ENCODE measurements at places on chromosomes 13 and 19.
A peak's percentile ranks its signal among the peaks of the same experiment; 100 is the strongest.

DNA sequence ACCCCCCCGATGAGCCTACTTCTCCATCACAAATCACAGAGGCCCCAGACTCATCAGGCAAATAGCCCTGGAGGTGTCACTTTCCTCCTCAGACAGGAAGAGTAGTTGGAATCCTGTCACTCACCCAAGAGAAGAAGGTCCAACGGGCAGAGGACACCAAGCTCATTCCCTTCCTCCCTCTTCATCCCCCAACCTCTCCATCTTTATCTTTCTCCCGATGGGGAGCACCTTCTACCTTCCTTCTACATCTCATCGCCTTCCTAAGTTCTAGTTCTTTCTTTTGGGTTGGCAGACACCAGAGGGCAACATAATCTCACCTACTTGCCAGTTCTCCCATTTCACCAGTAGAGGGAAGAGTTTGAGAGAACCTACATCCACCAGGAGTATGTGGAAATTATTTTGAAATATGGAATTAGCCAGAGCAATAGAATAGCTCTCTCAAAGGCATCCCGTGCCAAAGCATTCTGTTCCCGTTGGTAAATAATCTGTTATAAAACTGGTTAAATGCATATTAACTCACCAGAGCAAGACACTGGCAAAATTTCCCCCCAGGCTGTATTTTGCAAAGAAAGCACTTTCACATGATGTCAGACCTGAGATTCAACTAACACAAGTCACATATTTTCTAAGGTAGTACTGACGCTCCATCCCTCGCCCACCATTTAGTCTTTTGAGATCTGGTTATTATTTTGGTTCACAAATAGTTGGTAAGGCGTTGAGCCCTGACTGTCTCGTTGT is 55.0 kb downstream of the ZIC5 start:
- DNase-seq, result peak; percentile 78

GRCh38 chr19:23792784-23793183 is 34.1 kb upstream of the ZNF681 start:
- no peak for DNase-seq

DNA sequence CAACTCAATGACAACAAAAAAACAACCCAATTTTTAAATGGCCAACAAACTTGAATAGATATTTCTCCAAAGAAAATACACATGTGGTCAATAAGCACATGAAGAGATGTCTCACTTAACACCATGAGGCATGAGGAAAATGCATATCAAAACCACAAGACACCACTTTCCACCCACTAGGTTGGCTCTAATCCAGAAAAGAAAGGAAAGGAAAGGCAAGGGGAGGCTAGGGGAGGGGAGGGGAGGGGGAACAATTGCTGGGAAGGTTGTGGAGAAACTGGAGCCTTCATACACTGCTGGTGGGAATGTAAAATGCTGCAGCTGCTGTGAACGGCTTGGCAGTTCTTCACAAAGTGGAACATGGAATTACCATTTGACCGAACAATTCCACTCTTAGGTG is 854.3 kb downstream of the UQCRFS1 start:
- DNase-seq, result no peak

DNA sequence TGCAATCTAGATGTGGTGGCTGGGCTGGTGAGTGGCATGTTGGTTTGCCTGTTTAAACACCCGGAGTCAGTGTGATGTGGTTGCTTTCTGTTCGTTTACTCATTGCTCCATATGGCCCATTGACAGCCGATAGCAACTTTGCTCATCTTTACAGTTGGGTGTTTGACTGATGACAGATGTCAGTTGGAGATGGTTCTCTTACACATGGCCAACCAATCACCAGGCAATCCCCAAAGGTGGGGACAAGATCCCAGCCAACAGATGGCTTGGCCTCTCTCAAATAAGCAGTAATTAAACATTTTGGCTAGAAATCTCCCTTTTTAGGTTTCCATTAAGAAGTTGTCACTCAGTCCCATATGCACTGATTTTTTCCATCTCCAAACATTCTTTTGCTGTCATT is 497.1 kb upstream of the ARGLU1 start:
- no peak for DNase-seq

DNA sequence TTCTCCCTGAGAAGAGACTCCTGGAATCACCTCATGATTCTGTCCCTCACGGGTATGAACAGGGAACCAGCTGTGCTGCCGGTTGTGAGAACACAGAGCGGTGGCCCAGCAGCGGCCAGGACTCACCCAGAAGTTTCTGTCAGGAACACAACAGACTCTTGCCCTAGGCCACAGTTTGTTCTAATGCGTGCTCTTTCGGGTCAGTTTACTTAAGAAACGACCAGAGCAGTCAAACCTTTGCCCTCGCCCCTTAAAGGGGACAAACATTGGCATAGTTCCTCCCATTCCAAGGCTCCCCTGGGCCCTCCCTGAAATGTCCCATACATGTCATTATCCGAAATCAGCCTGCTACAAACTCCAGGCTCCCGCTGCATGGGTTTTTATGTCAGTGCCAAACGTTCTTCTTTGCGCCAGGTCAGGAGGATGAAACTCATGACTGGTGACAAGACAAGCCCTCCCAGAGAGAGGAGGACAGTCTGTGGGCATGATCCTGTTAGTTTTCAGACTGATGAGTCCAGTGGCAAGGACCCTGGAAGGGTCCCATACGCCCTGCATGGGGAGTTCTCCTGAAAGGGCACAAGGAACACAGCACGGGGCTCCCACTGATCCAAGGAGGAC is 18.3 kb downstream of the ZIC5 start:
- DNase-seq, result no peak

DNA sequence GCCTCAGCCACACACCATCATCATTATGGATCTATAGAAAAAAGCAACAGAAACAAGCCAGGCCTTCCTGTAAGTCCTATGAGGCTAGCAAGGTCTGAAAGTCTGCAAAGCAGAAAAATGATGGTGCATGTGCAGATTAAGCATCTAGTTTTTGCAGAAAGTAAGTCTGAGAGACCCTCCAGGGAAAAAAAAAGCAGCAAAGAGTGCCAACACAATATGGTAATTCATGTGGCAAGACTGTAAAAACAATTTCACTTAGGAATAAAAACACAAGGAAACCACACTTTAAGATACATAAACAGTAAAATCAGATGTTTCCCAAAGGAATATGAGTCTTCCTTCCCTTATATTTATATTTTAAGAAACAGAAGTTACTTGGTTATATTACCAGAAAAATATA is 112.3 kb upstream of the FBXL3 start:
- DNase-seq, result no peak

- DNase-seq, result no peak
Observed at GRCh38 chr13:90564096-90564495, 783.4 kb upstream of the MIR17HG start.

- DNase-seq, result peak; percentile 87
Observed at GRCh38 chr19:2289714-2290435, 7.9 kb upstream of the PEAK3 start.

DNA sequence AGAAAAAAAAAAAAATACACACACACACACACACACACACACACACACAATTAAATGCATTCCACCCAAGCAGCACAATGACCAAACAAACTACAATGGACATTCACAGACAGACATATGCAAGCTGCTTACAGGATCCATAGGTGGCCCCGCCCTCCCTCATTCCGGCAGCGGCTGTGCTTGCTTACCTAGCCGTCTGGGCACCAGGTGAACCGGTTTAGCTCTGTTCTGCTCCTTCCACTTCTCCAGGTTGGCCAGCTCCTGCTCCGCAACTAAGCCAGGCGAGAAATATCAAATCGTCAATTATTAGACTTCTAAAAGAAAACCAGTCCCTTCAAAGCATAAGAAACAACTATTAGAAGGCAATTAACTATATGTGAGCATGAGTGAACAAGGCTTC is 23.1 kb downstream of the EPSTI1 start:
- DNase-seq, result no peak

DNA sequence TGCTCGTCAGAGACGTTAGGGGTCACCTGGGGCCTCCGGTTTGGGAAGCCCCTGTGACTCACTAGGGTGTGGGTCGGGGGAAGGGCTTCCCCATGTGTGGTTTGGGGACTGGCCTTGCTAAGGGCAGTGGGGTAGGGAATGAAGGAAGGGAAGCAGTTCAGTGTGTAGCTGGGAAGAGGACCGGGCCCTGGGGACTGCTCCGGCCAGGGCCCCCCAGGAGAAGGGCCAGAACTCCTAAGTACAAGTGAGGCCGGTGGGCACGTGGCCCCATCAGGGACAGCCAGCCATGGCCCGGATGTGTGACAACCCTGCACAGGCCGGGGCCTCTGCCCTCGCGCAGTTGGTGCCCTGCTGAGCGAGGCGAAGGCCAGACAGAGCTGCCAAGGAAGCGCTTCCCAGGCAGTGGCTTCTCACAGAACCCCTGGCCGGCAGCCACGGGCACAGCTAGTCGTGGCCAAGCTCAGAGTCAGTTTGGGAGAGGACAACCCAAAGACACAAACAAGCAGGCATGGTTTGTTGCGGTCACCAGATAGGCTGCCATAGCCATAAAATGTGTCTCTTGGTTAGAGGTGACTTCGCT is 25.7 kb downstream of the TEX29 start:
- DNase-seq, result no peak

GRCh38 chr13:29977476-29978120 is 127.2 kb upstream of the UBL3 start:
- DNase-seq, result no peak

DNA sequence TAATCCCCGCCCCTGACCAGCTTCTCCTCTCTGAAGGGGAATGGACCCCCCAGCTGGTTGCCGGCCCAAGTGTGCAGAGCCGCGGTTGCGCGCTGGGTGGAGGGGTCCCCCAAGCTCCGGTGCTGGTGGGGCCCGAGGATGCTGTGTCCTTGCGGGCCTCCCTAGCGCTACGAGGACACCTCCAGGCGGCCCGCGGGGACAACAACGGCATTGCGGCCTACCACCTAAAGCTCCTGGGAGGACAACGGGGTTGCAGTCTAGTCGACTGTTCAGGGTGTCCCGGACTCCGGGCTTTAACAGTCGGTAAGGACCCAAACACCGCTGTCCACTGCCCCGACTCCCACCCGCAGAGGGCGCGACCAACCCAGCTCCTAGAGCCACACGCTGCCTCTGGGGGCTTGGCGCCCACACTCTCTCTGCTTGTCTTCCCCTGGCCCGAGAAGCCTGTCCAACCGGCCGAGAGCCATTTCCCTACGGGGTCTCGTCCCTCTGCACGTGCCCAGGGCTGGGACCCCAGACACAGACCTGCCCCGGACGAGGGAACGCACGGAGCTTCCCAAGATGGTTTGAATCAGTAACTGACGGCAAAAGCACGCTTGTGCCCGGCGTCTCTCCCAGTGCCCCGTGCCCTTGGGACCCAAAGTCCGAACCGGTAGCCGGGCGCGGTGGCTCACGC is 927 bp upstream of the SDHAF1 start:
- DNase-seq, result peak; percentile 53
